H1 (cell line): ENCODE measurements at places on chromosomes 2 and 18. TPM values are rescaled to one million over a fixed set of nuclear protein-coding genes. Genes with fewer than 3 reads are reported as not detected.

Gene ATP6V1C2
- polyA plus RNA-seq: 0.29 and 0.36 TPM in 2 replicates

Gene SGPP2
- 0.27 and 0.29 TPM in 2 replicates for polyA plus RNA-seq

Gene TMEM182
- polyA plus RNA-seq: 1.8 and 3.1 TPM in 2 replicates

Gene INPP5D
- 4.5 and 6.0 TPM in 2 replicates for polyA plus RNA-seq

Gene C2orf15
- 3.0 and 3.6 TPM in 2 replicates for polyA plus RNA-seq

Gene BMP10
- polyA plus RNA-seq: not detected in 2 replicates

DNA sequence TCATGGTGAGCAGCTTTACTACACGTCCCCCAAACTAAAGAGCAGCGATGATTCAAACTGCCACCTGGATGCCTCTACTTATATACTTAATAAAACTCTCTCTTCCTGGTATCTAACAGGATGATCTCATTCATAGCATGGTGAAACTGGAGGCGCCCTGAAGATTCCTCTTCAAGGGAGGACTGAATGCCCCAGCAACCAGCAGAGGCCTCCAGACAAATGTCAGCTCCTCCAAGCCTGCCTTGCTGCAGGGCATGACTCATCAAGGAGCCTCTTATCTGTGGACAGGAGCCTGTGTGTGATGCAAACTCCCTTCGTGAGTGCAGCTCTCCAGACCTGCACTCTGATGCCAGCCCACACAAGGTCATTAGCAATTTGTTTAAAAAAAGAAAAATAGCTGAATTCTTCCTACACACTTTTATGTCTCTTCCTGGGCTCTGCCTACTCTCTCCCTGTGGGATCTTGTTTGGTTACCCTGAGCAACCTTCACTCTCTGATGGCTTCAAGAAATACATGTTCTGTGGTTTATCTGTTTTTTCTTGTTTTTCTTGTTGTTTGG, 30.2 kb downstream of the LONRF2 start:
- no peak for DNase-seq

- no peak for DNase-seq
Measured at GRCh38 chr2:240363746-240364581, 71.5 kb upstream of the GPC1 start.

DNA sequence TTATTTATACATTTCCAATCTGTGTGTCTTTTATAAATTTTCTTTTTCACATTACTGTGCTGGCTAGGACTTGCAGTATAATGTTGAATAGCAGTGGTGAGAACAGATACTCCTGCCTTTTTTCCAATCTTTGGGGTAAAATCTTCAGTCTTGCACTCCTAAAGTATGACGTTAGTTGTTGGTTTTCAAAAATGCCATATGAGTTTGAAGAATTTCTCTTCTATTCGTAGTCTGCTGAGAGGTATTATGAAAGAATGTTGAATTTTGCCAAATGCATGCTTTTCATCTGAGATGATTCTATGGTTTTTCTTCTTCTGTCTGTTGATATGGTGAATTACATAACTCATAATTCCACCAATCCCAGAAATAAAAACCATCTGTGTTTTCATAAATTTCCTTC, 335.3 kb upstream of the CHST9 start:
- DNase-seq: no peak

DNA sequence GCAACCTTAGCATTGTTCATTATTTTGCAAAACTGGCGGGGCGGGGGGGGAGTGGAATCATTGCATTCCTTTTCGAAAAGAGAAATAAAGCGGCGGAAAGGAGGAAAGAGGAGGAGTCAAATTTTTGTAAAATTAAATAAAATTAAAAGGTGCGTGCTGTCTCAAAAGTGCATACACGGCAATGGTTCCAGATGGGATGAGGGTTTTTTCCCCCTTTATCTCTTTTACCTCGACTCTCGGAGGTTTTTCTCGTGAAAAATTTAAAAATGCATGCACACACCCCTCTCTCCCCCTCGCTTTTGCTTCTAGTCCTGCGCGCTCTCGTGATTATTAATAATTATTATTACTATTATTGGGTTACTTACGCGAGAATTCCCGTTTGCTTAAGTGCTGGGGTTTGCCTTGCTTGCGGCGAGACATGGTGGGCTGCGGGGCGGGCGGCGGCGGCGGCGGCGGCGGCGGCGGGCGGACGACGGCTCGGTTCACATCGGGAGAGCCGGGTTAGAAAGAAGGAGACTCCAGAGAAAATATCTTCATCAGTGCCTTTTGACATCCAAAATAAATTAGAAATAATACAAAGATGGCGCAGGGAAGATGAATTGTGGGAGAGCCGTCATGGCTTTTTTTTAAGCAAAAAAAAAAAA, 481 bp downstream of the BCL11A start:
- DNase-seq: peak; percentile 50

DNA sequence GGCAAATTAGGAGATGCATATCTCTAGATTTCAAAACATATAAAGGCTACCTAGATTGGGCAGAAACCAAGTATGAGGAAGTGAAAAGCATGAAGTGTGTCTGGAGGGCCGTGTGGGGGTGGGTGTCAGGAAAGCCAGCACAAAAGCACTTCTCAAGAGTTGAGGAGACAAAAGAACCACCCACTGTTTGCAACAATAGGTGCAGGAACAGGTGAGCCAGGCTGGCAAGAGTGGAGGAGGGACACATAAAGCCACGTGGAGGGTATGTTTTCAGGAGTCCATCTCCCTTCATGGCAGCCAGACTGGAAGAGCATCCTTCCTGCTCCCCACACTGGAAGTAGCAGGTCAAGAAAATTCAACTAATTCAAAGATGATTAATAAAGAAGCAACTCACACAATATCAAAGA, 96.4 kb downstream of the CERS6 start:
- peak; percentile 86 for DNase-seq

GRCh38 chr18:26656944-26657536, 108.7 kb upstream of the KCTD1 start:
- DNase-seq: peak; percentile 82
